ENCODE measurements at places on chromosomes 3 and 15.

DNA sequence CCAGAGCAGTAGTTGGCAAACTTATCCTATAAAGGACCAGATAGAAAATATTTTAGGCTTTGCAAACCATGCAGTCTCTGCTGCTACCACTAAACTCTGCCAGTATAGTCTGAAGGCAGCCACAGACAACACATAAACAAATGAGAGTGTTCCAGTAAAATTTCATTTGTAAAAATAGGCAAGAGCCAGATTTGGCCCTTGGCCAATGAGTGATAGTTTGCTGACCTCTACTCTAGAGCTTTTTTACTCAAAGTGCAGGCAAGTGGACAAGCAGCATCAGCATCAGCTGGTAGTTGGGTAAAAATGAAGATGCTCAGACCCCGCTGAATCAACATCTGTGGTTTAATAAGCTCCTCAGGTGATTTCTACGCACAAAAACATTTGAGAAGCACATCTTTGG is 269.8 kb downstream of the NTRK3 start:
- DNase-seq: no peak

- DNase-seq: peak; percentile 81
Measured at GRCh38 chr15:64901914-64902313, 9.8 kb upstream of the ANKDD1A start.

GRCh38 chr15:24696842-24697241 is 21.3 kb downstream of the NPAP1 start:
- DNase-seq: no peak

DNA sequence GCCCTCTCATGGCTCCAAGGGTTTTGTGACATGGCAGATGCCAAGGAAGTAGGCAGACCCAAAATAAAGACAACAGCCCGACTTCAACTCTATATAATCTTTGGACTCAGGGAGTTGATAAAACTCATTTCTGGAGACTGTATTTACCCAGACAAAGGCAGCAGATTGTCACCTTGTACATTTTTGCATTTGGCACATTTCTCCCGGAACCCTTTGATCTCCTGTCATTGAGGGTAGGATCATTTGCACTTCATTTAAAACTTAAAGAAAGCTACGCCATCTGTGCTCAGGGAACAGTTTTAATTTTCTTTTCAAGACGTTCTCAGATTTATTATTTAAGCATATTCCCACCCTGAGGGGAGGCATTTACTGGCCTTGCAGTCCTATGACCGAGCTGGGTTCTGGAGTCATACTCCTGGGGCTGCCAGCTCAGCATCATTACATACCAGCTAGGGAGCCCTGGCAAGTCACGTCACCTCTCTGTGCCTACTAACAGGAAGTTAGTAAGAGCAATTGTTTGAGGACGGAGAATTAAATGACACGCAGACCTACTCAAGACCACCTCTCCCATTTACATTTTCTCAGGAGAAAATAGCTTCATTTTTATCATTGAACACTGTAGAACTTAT is 5.9 kb downstream of the CDCP1 start:
- DNase-seq: no peak

DNA sequence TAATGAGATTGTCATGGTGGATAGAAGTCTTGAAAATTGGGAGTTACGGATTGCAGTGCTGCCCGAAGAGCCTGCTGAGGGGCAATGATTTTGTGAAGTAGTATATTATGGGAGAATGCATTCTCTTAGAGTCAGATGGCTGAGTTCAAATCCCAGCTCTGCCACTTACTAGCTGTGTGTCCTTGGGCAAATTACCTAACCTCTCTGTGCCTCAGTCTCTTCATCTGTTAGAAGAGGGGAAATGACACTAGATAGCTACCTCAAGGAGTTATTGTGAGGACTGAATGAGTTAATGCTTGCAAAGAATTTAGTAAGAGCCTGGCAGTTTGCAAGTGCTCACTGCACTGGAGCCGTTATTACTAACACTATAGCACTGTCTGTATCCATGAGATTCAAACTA is 15.4 kb downstream of the FGD5 start:
- no peak for DNase-seq

GRCh38 chr15:88800026-88800425 is 3.2 kb upstream of the ACAN start:
- DNase-seq: no peak

- DNase-seq: no peak
Measured at GRCh38 chr3:105505170-105505569, 138.5 kb downstream of the ALCAM start.

GRCh38 chr3:189826566-189826965 is 195.4 kb downstream of the TP63 start:
- DNase-seq: no peak

DNA sequence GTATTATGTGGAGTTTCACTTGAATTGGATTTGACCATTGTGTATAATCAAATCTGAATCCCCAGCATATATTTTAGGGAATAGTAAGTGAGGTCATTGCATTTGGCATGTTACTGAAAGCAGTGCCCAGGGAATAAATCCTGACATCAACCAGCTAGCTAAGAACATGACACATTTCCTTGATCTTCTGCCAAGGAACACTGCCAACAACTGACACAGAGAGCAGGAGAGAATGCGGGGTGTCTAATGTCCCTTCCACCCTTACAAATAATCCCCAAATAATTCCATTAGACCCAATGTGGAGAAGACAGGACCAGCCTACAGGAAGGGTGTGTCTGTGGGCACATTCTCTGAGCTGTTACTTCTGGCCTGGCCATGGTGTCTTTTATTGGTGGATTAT is 30.6 kb upstream of the UBE3A start:
- no peak for DNase-seq

- DNase-seq: no peak
Measured at GRCh38 chr15:32834156-32834555, 116.4 kb downstream of the GREM1 start.

GRCh38 chr3:144394032-144394431 is 422.4 kb downstream of the DIPK2A start:
- DNase-seq: no peak

DNA sequence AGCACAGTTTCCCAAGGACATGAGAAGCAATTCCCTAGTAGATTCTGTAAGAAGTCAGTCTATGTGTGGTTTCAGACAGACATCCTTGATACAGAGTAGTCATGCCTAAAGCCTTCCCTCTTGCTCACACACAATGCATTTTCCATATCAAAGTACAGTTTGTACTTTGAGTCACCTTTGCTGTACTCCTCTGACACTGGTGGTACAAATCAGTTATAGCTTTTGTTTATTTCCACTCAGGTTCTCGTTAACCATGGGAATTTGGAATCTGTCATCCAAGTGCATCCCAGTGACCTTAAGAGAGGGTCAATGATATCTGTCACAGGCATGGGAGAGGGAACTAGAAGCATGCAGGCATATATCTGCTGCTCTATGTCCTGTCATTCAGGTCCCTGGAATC is 3.6 kb upstream of the GNB4 start:
- DNase-seq: no peak

DNA sequence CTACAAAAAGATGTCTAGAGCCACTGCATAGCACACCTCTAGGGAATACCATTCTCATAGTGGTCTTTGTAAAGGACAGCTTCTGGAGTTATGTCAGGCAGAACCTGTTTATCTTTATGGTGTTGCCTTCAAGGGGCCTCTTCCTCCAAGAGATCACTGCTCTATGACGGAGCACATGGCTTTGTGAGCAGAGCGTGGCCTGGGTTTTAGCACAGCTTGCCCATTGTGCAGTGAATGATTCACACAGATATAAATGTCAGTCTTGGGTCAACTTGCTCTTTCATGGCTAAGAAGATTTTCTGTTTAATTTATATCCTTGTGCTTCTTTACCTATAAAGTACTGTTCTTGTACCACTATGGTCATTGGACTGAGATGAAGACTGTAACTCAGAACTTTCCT is 41.5 kb upstream of the RBMS3 start:
- no peak for DNase-seq

DNA sequence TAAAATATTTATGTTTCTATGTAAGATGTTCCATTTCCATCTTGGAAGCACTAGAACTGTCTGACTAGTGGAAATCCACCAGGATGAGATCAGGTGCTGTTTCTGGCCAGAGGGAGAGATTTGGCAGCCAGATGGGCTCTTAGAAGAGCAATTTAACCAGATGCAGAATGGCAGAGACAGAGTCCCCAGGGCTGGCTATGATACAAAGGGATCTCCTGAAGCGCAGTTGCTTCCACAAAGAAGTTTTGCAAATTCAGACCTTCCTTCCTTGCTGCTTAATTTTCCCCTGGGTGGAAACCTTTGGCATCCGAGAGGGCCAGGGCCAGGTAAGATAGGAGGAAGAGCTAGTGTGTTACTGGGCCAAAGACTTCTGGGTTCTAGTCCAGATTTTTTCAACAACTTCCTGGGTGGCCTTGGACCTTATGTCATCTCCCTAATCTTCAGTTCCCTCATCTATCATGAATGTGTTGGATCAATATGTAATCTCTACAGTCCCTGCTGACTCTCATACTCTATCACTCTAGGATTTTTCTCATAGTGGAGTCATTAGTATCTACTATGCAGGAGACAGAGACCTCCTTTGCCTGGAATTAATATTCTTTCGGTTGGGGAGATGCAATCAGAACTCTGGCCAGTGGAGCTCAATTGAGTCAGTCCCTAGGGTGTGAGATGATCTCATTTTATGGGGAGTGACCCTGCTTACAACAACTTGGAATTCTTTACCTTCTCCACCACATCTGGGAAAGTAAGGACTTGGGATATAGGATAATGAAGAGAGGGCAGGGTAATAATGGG is 41.1 kb upstream of the NDUFB4 start:
- no peak for DNase-seq

- DNase-seq: no peak
Measured at GRCh38 chr3:133871368-133872090, 24.2 kb downstream of the RAB6B start.

GRCh38 chr3:102904629-102905028 is 469.8 kb downstream of the ZPLD1 start:
- no peak for DNase-seq

GRCh38 chr15:70062321-70062956 is 35.3 kb downstream of the TLE3 start:
- no peak for DNase-seq

GRCh38 chr15:48634096-48634495 is 11.4 kb downstream of the FBN1 start:
- no peak for DNase-seq

GRCh38 chr15:59828861-59829260 is 139.7 kb upstream of the BNIP2 start:
- no peak for DNase-seq

- DNase-seq: no peak
Measured at GRCh38 chr15:70259640-70260508, 162.2 kb upstream of the TLE3 start.

- no peak for DNase-seq
Measured at GRCh38 chr3:131421301-131421700, 39.7 kb downstream of the NUDT16 start.

- DNase-seq: no peak
Measured at GRCh38 chr15:99719096-99719541, 14.1 kb downstream of the LYSMD4 start.

DNA sequence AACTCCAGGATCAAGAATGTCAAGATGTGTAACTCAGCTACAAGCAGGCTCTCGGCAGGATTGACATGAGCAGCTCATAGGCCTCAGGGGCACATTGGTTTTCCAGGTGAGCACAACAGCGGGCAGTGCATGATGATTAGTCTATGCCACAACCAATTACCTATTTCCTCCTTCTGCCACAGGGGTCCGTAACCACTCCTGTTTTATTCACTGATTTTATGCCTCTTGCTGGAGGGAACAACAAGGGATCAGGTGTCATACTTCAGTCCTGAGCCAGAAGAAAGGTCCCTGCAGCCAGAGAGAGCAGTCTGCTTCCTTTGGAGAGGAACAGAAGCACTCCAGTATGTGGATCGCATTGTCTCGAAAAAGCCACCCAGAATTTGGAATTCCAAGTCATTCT is 35.1 kb upstream of the PTPRG start:
- no peak for DNase-seq

DNA sequence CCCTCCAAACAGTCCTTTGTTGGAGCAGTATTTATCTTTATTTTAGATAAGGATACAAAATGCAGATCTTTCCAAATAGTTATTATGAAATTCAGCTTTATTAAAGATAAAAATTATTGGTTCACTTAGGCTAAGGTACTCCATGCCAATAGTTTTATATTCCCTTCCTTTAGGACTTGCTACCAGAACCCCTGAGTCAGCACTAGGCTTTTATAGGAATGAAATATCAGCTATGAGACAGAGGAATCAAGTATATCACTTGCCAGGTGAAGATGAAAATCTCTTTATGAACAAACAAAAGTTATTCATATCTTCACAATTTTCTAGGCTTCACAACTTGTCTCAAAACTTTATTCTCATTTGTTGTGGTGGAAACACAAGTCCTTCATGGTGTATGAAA is 221.5 kb downstream of the POLQ start:
- no peak for DNase-seq

DNA sequence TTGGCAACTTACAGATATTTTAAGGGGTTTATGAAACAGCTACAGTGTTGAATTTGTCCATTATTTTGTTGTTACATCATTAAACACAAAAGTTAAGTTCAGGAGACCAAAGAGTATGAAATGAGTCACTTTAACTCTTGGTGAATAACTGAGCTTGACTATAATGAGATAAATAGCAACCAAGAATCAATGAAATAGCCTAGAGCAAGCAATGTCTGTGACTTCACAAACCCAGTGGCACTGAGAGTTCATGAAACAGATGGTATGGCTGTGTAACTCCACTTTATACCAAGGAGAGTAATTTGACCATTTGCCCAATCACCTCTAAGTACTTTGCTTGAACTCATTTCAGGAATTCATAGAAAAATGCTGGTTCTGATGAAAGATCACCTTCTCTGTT is 169.6 kb upstream of the GADL1 start:
- DNase-seq: no peak

GRCh38 chr15:67690936-67691335 is 134.4 kb upstream of the SKOR1 start:
- DNase-seq: no peak

DNA sequence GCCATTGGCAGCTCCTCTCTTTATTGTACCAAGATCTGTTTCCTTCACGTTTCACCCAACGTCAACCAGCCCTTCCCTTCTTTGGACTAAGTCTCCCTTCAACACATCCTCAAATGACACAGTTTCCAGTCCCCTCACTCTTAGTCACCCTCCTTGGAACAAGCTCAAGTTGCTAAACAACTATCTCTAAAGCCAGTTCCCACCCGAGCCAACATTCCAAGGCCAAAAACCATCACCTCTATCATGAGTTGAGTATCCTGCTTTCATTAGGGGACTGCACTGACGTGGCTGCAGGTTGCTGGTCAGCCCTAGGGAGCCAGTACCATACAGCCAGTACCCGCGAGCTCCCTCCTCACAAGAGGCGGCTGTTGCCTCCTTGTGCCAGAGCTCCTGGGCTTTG is 73.8 kb downstream of the LIPC start:
- DNase-seq: no peak

GRCh38 chr3:35678643-35679161 is 39.4 kb downstream of the ARPP21 start:
- no peak for DNase-seq
